ENCODE measurements at places on chromosomes 4 and X. TPM values are rescaled to one million over a fixed set of nuclear protein-coding genes. Genes with fewer than 3 reads are reported as not detected.
A peak's percentile ranks its signal among the peaks of the same experiment; 100 is the strongest.

Gene TMEM131L
- 7.2 TPM for total RNA-seq

Gene DCAF8L1
- total RNA-seq: not detected

- DNase-seq: no peak
Measured at GRCh38 chr4:39664828-39665731, 26.4 kb upstream of the SMIM14 start.

Gene HMX1
- total RNA-seq: not detected

Gene UCHL1
- 1,761 TPM for total RNA-seq

- no peak for DNase-seq
Measured at GRCh38 chr4:108628411-108628810, 8.0 kb downstream of the RPL34 start.

Gene GPRIN3
- 0.41 TPM for total RNA-seq

Gene C4orf36
- total RNA-seq: 0.71 TPM

- no peak for DNase-seq
Measured at GRCh38 chr4:173990869-173991210, 292.6 kb downstream of the FBXO8 start.

Gene RRH
- total RNA-seq: not detected

- no peak for DNase-seq
Measured at GRCh38 chrX:31609130-31609529, 537.3 kb upstream of the FTHL17 start.

GRCh38 chrX:8242431-8243020 lies 71.5 kb upstream of the VCX2 start:
- no peak for DNase-seq

DNA sequence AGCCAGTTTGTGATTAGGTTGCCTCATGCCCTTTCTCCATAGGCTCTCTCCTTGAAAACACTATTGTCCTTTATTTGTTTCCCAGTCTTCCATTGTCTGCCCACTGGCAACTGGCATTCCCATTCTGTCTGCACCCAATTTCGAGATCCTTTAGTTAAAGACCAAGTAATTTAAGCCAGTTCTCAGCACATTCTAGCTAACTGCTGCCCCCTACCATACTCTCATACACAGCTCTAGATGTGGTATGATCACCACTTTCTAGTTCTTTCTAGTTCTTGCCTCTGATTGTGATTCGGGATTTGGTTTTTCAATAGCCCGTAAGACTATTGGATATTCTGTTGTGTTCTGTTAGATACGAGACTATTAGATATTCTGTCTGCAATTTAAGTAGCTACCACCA lies 135.8 kb upstream of the TRPC5 start:
- DNase-seq: no peak

DNA sequence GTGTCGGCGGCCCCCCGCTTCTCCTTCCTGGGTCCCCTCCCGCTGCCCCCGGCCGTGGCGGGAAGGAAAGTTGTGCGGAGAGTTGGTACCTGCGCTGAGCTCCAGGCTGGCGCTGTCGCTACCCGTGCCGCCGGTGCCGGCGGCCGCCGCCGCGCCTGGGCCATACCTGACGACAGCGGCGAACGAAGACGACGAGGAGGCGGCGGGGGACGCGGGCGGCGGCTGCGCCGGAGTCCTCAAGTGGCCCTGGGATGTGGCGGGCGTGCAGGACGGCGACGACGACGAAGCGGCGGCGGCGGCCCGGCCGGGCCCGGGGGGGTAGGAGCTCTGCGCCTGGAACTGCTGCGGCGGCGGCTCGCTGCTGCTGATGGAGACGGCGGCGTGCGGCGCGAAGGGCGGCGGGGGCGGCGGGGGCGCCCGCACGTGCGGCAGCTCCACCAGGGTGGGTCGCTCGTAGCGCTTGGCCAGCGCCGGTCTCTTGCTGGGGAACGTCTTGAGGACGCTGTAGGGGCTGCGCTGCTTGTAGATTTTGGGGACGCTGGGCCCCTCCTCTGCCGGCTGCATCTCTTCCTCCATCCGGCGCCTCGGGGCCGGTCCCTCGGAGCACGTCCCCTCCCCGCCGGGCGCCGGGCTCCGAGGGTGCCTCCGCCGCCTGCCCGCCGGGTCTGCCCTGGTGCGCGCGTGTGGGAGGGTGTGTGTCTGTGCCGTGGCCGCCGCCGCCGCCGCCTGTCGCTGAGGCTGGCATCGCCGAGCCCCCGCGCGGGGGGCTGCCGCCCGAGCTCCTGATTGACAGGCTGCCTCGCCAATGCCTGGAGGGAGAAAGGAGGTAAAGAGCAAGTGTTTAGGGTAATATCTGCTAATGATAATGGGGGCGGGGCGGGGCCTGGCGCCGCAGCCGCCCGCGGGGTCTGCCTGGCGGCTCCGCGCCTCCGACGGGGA lies 618 bp downstream of the BEND4 start:
- DNase-seq: no peak

DNA sequence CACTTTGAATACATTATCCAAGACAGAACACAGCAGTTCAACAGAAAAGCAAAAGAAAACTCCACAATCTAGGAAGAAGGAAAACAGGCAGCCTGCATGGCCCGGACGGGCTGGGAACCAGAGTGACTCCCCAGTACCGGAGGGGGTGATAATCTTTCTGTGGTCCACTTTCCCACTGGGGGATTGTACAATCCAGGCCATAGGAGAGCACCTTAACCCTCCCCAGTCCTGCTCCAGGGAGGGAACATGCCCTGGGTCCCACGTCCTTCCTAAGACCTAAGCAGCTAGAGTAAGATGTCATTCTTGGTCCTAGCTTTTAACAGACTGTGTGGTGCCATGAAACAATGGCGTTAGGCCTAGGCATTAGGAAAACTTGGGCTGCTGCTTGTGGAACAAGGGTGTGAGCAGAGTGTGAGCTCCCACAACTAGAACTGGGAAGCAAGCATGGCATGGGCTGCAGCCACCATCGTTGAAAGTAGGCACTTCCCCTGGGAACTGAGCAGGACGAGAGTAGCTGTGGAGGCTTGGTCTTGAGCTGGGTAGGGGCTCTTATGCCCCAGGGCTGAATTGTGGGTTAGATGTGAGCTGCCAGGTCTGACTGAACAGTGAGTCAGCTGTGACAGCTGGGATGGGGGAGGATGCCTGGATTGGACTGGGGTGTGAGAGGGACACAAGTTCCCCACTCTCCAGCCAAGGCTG lies 42.4 kb downstream of the NAT8L start:
- DNase-seq: peak; percentile 42

GRCh38 chr4:67909905-67910584 lies 26.2 kb upstream of the TMPRSS11D start:
- no peak for DNase-seq

Gene MAGEC2
- total RNA-seq: not detected

Gene NAT8L
- total RNA-seq: 9.0 TPM

GRCh38 chrX:39710776-39711175 lies 387.0 kb downstream of the BCOR start:
- DNase-seq: no peak

DNA sequence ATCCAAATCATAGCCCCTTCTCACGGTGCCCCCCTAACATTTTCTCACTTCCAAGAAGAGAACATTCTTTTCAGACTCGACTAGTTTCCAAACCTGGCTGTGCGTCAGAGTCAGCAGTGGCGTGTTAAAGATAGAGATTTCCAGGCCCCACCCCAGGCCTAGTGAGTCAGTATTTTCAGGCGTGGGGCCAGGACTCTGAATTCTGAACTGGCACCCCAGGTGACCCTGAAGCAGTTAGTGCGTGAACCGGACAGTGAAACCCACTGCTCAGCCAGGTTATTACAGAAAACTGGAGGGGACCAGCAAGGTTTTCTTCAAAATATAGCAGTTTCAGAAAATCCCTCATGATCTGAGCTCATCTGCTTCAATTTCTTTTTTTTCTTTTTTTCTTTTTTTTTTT lies 35.0 kb upstream of the BCOR start:
- DNase-seq: peak; percentile 44

- DNase-seq: no peak
Measured at GRCh38 chr4:54800831-54801530, 143.2 kb downstream of the KIT start.

Gene EGFL6
- total RNA-seq: 1.4 TPM

Gene TLR8
- total RNA-seq: not detected

DNA sequence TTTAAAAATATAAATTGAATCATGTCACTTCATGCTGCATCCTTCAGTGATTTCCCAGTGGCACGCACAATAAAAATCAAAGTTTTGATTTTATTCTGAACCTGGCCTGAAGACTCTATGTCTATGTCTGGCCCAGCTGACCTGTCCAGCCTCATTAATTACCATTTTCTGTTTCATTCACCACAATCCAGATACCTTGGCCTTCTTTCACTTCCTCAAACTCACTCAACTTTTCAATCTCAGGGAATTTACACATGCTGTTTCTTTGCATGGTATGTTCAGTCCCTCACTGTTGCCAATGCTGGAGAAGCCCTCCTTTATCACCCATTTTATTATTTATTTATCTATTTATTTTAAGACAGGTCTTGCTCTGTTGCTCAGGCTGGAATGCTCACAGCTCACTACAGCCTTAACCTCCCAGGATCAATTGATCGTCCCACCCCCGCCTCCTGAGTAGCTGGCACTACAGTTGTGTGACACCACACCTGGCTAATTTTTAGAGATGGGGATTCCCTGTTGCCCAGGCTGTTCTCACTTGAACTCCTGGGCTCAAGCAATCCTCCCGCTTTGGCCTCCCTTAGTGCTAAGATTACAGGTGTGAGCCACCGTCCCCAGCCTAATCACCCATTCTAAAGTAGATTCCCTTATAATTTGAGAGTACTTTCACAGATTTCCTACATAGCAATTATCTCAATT lies 43.1 kb downstream of the ZGRF1 start:
- no peak for DNase-seq

- DNase-seq: no peak
Measured at GRCh38 chr4:158172261-158173258, at the start of gene GASK1B. GASK1B (minus strand) TSS chr4:158173025; CDS start chr4:158171375, 1,650 bp downstream.

- no peak for DNase-seq
Measured at GRCh38 chrX:119736206-119736764, 22.1 kb upstream of the SOWAHD start.

Gene ATP5ME
- total RNA-seq: 182 TPM

All from kidney epithelial cell (primary cell).